ENCODE measurements at places on chromosomes 6 and 20. TPM values are rescaled to one million over a fixed set of nuclear protein-coding genes. Genes with fewer than 3 reads are reported as not detected.

The RPS6KA2 gene
- polyA plus RNA-seq = 9.2 TPM

- DNase-seq = no peak
Measured at GRCh38 chr6:166485651-166486535, 100.6 kb downstream of the RAMACL start.

The ZBP1 gene
- polyA plus RNA-seq = not detected

The RIMS1 gene
- not detected for polyA plus RNA-seq

DNA sequence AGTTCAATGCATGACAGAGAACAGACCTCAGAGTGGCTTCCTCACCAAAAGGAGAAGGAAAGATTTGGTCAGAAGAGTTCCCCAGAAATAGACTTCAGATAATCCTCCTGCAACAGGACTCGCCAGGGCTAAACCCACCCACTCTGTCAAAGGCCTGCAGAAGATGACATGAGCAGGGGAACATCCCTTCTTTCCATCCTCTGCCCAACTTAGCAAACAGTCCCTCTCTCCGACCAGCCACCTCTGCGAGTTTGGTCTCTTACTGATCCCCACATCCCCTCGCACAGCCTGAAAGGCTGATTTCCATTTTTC, 7.5 kb downstream of the NFATC2 start:
- DNase-seq = no peak

GRCh38 chr20:52943185-52943841, 28.8 kb upstream of the TSHZ2 start:
- no peak for DNase-seq

- DNase-seq = no peak
Measured at GRCh38 chr6:89118931-89119330, 1.1 kb upstream of the SRSF12 start.

- DNase-seq = peak; percentile 61
Measured at GRCh38 chr20:52965819-52966218, 6.3 kb upstream of the TSHZ2 start.

The OR2H2 gene
- polyA plus RNA-seq = not detected

The CYP21A2 gene
- 0.04 TPM for polyA plus RNA-seq

GRCh38 chr6:132410830-132411229, 9.6 kb upstream of the MOXD1 start:
- no peak for DNase-seq

The GCNT2 gene
- polyA plus RNA-seq = 5.6 TPM

The MLIP gene
- polyA plus RNA-seq = 0.87 TPM

DNA sequence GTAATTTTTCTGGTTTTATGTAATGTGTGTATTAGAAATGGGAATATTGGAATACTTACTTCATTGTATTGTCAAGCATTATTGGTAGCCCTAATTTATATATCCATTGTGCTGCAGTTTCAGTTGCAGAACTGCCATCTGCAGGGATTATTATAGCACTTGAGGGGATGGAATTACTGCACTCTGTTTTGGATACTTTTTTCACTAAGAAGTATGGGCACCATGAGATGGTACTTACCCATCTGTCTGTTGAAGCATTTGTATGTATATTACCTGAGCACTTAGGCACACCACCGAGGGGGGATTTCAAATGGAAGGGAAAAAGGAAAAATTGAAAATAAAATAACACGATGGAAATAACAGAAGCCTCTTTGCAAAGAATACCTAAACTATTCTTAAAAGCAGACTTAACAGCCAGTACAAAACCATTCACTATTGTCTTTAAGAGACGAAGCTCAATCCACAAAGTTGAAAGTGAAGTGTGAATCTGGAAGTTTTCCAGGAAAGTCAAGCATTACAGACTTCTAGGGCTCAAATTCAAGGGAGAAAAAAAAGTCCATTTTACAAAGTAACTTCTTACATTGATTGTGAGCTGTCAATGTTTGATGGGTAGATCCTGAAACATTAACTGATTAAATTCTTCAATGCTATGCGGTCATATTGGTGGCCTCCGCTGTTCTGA, 318.7 kb downstream of the SOX4 start:
- no peak for DNase-seq

DNA sequence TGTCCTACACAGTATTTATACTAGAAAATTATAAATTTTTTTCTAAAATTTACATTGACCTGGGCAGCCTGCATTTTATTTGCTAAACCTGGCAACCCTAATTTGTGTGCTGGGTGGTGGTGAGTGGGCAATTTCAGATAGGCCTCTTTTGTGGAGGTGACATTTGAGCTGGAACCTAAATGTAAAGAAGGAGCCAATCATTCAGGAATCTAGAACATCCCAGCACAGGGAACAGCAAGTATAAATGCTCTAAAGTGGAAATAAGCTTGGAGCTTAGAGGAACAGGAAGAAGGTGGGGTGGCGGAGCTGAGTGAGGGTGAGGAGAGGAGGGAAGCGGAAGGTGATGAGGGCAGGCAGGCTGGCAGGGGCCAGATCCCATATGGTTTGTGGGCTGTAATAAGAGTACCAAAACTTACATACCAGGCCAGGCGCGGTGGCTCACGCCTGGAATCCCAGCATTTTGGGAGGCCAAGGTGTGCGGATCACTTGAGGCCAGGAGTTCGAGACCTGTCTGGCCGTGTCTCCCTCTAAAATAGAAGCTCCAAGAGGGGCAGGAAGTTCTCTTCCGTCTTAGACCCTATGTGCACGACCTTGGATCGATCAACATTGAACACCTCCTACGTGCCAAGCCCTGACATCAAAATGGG, 549 bp upstream of the CSE1L start:
- DNase-seq = no peak

GRCh38 chr6:45998524-45998923, 17.1 kb downstream of the CLIC5 start:
- DNase-seq = no peak

GRCh38 chr6:112087916-112088315, 525 bp downstream of the FAM229B start:
- DNase-seq = no peak

The ADGRF1 gene
- polyA plus RNA-seq = 35.3 TPM

The STMN3 gene
- polyA plus RNA-seq = 10.5 TPM

The MOG gene
- not detected for polyA plus RNA-seq

The SH3BGRL2 gene
- polyA plus RNA-seq = 3.9 TPM

- no peak for DNase-seq
Measured at GRCh38 chr6:32196682-32197616, 4.5 kb upstream of the GPSM3 start.

- DNase-seq = peak; percentile 23
Measured at GRCh38 chr6:49576618-49577017, 26.1 kb downstream of the C6orf141 start.

DNA sequence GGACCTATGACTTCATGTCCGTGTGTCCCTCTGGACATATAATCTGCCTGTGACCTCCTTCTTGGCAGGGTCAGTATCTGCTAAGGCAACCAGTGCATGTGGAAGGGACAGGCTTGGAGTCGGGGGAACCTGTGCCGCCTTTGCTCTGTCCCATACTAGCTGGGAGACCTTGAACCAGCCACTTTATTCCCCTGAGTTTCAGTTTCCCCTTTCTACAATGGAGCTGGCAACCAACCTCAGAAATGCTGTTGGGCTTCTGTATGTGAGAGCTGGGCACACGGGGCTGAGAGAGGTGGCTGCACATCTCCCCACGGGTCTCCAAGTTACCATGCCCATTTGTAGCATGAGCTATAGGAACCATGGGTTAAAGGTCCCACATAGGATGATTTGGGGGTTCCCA, 53.8 kb downstream of the CD40 start:
- DNase-seq = no peak

GRCh38 chr20:51396365-51396909, 146.1 kb downstream of the NFATC2 start:
- DNase-seq = no peak

The PKIB gene
- 4.4 TPM for polyA plus RNA-seq

The TTBK1 gene
- not detected for polyA plus RNA-seq

DNA sequence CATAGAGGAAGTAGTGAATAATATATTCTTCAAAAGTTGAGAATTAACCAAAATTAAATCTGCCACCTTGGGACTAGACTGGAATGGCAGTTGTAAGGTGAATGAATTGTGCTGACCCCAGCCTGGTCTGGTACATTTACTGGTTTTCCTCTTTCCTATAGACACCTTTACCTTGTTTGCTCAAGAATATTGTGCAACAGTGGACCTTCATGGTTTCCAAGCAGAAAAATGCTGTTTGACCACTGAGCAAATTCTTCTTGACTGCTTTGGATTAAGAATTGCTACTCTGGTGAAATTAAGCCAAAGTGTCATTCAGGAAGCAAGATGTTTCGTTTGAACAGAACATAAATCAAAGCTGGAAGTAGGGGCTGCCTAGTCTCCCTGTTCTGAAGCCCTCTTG, 156.6 kb upstream of the TAB2 start:
- no peak for DNase-seq

- DNase-seq = no peak
Measured at GRCh38 chr6:130035211-130035610, 16.8 kb downstream of the L3MBTL3 start.

Measured in keratinocyte (primary cell).